Stomach (tissue), 19 donors: ENCODE measurements at places on chromosomes 6 and 20.

GRCh38 chr20:17759449-17759848 lies 59.7 kb downstream of the BANF2 start:
- no peak overlapping the region for H3K4me3 ChIP-seq
- H3K27ac ChIP-seq, result no peak overlapping the region
- DNase-seq, result peak; percentile 35
- H3K27me3 ChIP-seq, result no peaks in the 10 kb centered on the region
- H3K36me3 ChIP-seq, result no peaks in the 10 kb centered on the region

DNA sequence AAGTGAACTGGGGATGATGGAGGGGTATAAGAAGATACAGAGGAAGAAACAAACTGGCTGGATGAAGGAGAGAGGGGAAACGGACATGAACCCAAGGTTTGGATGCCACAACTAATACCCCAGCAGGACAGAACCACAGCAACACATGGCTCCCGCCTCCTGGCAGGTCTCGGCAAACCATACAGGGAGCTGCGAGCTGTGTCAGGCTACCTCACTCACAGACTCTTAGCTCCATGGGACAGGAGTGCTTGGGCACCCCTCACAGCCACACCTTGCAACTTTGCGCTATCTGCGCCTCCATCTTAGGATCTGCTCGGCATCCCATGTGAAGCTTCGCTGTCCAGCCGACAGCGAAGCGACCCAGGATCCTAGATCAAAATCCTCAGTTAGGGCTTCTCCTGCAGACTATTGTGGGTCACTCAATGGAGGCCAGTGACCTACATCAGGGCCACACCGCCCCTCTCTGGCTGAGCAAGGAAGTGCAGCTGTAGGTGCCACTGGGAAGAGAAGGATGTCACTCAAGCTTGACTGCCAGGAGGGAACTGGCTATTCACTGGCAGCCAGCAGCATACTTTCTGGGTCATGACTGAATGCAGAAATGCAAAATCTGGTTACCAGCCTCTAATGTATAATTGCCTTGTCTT lies 174.4 kb upstream of the RIN2 start:
- no peaks in the 10 kb centered on the region for H3K36me3 ChIP-seq
- no peaks in the 10 kb centered on the region for H3K4me1 ChIP-seq
- H3K4me3 ChIP-seq, result no peak overlapping the region
- H3K27ac ChIP-seq, result no peak overlapping the region
- DNase-seq, result peak; percentile 85
- no peaks in the 10 kb centered on the region for H3K27me3 ChIP-seq

- no peak overlapping the region for H3K4me3 ChIP-seq
- no peaks in the 10 kb centered on the region for H3K36me3 ChIP-seq
- DNase-seq, result no peak
- no peaks in the 10 kb centered on the region for H3K4me1 ChIP-seq
Observed at GRCh38 chr6:163863565-163863964, 449.0 kb downstream of the QKI start.

GRCh38 chr6:14620522-14620921 lies 502.9 kb downstream of the CD83 start:
- H3K27ac ChIP-seq, result no peak overlapping the region
- H3K4me1 ChIP-seq, result peaks cover 11% of the 10 kb centered on the region
- no peak overlapping the region for H3K4me3 ChIP-seq

DNA sequence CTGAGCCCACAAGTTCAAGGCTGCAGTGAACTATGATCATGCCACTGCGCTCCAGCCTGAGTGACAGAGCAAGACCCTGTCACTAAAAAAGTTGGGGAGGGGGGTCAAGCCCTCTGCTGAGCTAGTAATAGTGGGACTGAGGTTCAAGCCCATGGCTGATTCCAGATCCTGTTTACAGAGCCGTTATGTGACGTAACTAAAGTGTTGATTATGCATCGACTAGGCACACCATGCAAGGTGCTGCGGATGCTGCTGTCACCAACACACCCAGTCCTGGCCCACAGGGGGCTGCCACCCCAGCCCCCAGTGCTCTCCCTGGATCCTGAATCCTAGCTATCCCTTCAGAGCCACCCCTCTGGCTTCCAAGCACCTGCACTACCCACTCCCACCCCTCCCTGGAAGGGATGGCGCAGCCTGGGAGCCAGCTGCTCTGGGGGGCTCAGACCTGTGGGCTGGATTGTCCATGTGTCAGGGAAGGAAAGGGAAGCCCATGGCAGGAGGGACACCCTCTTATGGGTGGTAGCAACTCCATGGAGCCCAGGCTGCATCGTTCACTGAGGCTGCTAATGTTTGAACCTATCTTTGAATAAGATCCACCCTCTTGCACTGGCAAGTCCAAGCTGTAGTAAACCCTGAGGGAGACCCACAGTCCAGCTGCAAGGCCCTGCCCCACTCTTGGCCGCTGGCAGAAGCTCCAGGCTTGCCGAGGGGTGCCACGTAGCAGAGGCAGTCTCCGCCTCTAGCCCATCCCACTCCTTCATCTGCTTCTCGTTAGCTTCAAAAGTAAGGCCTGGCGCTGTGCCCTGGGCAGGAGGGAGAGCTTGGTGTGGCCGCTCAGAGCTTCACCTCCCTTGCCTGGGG lies 95.0 kb downstream of the SNX5 start:
- H3K27ac ChIP-seq, result peak overlapping the region; percentile 85
- H3K27me3 ChIP-seq, result no peaks in the 10 kb centered on the region
- H3K4me3 ChIP-seq, result no peak overlapping the region
- H3K36me3 ChIP-seq, result no peaks in the 10 kb centered on the region
- DNase-seq, result peak; percentile 97
- peaks cover 69% of the 10 kb centered on the region for H3K4me1 ChIP-seq

DNA sequence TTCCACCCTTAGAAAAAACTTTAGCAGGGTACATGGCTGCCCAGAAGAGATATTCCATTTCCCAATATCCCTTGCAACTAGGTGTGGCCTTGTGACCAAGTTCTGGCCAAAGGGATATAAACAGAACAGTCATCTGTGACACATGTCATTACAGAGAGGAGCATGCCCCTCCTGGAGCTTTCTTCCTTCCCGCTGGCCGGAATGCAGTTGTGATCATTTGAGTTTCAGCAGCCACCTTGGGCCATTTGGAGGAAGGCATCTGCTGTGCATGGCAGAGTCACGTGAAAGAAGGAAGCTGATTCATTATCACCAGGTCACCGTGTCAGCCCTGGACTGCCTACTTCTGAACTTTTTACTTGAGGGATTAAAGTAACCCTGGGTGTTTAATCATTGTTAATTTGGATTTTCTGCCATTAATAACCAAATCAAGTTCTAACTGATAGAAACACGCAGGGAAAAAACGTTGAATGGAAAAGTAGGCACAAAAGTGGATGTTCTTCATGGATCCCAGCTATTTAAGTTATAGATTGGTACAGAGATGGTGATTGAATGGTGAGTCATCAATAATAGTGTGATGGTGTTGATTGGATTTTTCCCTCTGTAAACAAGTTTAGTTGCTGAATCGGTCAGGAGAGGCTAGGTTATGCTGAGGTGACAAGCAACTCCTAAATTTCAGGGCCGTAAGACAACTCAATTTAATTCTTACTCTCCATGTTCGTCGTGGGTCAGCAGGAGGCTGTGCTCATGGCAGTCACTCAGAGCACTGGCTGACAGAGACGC lies 80.7 kb upstream of the CCDC167 start:
- DNase-seq, result no peak
- H3K36me3 ChIP-seq, result no peaks in the 10 kb centered on the region
- H3K27me3 ChIP-seq, result no peaks in the 10 kb centered on the region
- no peaks in the 10 kb centered on the region for H3K4me1 ChIP-seq
- no peak overlapping the region for H3K4me3 ChIP-seq
- no peak overlapping the region for H3K27ac ChIP-seq

DNA sequence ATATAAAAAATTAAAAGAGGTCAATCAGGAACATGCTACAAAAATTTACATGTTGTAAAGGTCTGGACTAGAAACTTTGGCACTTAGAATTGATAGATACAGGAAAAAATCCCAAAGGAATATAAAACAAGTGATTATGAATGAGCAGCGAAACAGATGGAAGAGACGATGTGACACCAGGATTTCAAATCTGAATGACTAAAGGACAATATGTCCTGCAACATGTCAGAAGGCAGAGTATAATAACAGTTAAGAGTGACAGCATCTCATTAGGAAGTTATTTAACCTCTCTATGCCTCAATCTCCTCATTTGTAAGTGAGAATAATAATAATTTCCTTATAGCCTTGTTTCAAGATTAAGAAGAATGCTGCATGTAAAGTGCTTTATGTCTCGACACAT lies 50.3 kb downstream of the FRK start:
- peaks cover 51% of the 10 kb centered on the region for H3K4me1 ChIP-seq
- H3K27me3 ChIP-seq, result no peaks in the 10 kb centered on the region
- no peak overlapping the region for H3K27ac ChIP-seq

DNA sequence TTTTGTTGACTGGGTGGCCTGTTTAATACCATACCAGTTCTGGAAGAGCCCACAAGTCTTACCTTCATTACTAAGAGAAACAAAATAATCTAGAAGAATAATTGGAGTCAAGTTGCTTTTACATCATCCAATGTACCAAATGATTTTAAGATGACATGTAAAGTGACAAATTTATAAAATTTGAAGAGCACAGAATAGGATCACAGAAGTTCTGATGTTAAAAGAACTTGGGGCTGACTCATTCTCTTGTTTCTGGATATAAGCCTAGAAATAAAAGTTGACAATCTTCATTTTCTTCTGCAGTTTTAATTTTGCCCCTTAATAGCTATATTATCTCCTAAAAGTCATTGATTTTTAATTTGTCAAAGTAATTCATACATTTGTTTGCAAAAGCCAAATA lies 317.5 kb upstream of the MARCKS start:
- H3K4me3 ChIP-seq, result no peak overlapping the region
- H3K27ac ChIP-seq, result no peak overlapping the region
- no peaks in the 10 kb centered on the region for H3K36me3 ChIP-seq
- no peaks in the 10 kb centered on the region for H3K4me1 ChIP-seq
- DNase-seq, result no peak
- no peaks in the 10 kb centered on the region for H3K27me3 ChIP-seq

DNA sequence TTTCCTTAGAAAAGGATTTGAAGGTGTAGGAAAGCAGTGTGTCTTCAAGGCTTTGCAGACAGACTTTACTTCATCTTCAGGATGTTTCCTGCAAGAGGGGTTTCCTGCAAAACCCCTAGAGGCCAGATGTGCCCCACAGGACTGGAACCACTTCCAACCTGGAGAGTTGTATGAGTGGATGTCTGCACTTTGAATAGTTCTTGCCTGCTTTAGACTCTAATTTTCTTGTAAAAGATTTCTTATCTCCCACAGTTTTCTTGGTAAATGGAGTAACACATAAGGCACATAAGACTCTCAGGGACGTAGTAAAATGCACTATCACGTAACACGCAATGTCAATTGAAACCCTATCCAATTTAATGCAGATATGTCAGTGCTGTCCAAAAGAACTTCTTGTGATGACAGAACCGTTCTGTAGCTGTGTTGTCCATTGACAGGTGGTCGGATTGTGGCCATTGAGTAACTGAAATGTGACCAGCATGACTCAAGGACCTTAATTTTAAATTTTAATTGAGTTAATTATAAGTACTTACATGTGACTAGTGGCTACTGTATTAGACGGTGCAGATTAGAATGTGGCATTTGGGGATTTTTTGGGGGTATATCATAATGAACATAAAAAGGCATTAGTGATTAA lies 118.7 kb downstream of the JARID2 start:
- no peak overlapping the region for H3K4me3 ChIP-seq
- no peak overlapping the region for H3K27ac ChIP-seq
- DNase-seq, result no peak

DNA sequence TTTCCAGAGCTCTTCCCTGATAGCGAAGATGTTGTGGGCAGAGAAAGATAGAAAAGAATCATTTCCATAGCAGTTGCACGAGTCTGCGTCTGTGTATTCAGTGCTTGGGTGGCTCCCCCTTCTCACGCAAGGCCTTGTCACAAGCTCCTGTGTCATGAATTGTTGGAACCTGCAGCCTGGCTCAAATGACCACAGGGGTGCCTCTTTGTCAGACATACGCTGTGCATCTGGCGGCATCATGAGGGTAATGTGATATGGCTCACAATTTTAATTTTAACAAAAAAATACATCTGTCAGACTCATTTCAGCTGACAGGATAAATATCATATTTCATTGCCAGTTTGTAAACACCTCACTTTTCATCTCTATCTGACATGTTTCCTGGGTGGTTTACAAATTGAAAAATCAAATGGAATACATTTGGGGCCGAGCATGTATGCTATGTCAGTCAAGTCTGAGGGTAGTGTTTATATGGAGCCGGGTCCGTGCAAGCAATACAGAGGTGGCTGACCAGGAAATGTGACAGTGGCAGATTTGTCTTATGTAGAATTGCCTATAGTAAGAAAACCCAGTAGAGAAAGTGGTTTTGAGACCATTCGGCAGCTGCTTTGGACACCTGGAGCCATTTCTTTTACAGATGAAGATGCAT lies 90.9 kb downstream of the CAP2 start:
- no peaks in the 10 kb centered on the region for H3K4me1 ChIP-seq
- no peak for DNase-seq
- no peaks in the 10 kb centered on the region for H3K27me3 ChIP-seq
- no peaks in the 10 kb centered on the region for H3K36me3 ChIP-seq

DNA sequence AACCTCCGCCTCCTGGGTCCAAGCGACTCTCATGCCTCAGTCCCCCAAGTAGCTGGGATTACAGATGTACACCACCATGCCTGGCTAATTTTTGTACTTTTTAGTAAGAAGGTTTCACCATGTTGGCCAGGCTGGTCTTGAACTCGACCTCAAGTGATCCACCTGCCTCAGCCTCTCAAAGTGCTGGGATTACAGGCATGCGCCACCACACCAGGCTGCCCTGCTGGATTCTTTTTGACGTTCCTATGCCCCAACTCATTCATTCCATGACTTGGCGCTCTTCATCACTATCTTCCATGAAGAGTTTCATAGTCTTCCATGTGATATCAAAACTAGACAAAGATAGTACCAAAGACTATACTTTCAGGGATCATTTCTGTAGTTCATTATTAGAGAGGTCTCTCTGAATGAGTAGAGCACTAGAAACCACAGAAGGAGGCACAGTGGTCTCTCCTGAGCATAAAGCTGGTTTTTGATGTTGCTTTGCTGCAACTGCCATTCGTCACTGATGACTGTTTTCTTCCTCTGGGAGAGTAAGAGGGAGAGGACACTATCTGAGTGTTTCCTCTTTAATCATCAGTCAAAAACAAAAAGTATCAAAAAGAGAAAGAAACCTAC lies 23.5 kb downstream of the DNAAF9 start:
- no peak for DNase-seq
- H3K4me1 ChIP-seq, result no peaks in the 10 kb centered on the region
- H3K27me3 ChIP-seq, result no peaks in the 10 kb centered on the region
- H3K4me3 ChIP-seq, result no peak overlapping the region
- peaks cover 23% of the 10 kb centered on the region for H3K36me3 ChIP-seq

- H3K27me3 ChIP-seq, result no peaks in the 10 kb centered on the region
- peaks cover 41% of the 10 kb centered on the region for H3K4me1 ChIP-seq
- peak; percentile 30 for DNase-seq
- H3K36me3 ChIP-seq, result no peaks in the 10 kb centered on the region
- peak overlapping the region; percentile 75 for H3K4me3 ChIP-seq
Observed at GRCh38 chr6:89146718-89147700, 1.2 kb downstream of the PM20D2 start.

GRCh38 chr6:129685662-129686031 lies 24.3 kb downstream of the ARHGAP18 start:
- H3K4me1 ChIP-seq, result peaks cover 37% of the 10 kb centered on the region
- H3K27ac ChIP-seq, result peak overlapping the region; percentile 86
- H3K27me3 ChIP-seq, result no peaks in the 10 kb centered on the region
- H3K36me3 ChIP-seq, result no peaks in the 10 kb centered on the region

- no peaks in the 10 kb centered on the region for H3K27me3 ChIP-seq
- H3K27ac ChIP-seq, result no peak overlapping the region
- no peak overlapping the region for H3K4me3 ChIP-seq
- no peaks in the 10 kb centered on the region for H3K36me3 ChIP-seq
- peak; percentile 38 for DNase-seq
- peaks cover 23% of the 10 kb centered on the region for H3K4me1 ChIP-seq
Observed at GRCh38 chr20:14142964-14143627, 147.8 kb downstream of the MACROD2 start.
